NCI-H2081 treated with DMSO at 0.1 percent for 48 hours (cell line): ENCODE measurements at places on chromosomes 6 and 20.

DNA sequence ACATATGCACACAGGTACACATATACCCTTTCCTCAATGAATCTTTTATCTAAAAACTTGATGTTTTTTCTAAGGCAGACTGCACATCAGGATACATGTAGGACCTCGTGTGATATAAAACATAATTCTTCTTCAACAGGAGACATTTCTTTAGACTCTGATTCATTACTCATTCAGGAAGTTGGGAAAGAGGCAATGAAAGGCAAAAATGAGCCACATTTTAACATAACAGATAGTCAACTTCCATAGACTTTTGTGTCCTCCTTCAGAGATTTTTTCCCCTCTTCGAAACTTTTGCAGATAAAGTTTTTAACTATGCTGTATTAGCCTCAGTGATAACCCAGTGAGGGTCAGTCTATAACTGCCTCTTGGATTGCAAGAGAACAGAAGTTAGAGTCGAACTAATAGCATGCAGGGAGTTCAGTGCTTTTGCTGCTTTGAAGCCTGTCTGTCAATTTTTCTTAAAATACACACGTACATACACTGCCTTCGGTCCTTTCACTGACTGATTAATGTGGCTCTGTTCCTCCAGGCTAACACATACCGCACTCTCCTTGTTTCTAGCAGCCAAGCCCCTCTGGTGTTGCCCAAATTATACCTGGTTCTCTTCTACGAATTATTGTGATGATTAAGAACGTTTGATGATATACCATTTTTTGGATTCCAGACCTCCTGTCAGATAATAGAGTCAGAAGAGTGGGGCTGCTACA, 562.5 kb upstream of the MAP3K7 start:
- no peak for DNase-seq

DNA sequence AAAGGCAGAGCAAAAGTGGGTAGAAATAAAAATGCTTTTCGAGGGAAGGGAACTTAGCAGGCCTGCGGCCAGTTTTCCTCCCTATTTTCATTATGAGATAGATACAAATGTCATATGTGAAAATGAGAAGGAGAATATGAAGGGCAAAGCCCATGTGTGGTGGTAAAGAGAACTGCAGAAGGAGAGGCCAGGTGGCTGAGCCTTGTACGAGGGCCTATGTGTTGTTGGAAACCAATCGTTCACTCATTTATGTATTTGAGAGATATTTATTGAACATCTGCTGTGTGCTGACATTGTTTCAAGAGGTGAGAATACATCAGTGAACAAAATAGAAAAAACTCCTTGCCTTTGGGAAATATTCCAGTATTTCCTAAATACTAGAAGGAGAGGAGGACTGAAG, 147.7 kb downstream of the SH3BGRL2 start:
- no peak for DNase-seq

DNA sequence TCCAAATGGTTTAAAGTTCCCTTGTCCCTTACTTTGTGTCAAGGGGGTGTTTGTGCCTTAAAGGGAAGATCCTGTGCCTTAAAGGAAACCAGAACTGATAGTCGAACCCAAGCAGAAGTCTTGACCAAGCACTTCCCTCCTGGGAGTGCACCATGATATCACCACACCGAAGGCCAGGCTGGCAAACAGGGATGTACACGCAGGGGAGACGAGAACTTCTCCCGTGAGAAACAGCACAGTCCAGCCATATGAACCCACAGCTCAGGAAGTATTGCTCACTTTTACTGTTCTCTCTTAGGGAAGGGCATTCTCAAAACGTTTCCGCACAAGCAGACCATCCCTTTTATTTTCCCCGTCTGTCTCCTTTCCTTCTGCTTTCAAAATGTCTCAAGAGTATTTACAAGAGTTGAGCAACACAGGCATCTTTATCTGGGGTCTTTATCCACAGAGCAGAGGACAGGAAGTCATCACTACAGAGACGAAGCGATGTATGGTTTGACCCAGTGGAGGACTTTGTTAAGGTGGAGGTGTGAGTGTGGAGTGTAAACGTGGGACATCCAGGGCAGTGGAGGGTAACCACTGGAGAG, 12.8 kb upstream of the SERPINB1 start:
- DNase-seq = no peak

DNA sequence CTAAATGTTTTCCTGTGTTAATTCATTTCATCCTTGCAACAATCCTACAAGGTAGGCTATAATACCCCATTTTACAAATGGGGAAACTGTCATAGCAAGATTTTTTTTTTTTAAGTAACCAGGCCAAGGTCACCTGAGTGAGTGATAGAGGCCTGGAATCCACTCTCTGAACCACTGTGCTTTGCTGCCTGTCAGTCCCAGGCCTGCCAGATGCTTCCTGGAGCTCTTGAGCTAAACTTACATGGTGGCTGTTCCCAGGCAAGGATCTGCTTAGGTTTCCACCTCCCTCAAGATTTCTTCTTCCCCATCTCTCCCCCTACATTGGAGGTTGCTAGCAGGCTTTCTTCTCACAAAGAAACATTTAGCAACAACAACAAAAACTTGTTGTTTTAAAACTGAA, 32.7 kb upstream of the RNF8 start:
- DNase-seq = no peak

DNA sequence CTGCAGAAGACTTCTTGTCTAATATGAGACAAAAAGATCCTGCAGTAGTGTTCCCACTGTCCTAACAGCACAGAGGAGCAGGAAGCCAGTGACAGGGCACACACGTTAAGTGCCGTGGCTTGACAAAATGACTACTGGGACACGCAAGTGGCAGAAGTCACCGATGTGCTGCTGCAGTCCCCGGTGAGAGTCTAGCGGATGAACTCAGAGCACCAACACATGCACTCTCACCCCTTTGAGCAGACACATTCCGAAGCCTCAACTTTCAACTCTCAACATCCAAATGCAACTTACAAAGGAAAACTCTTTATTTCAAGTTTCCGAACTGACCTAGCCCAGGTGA, 898 bp downstream of the LAMA4 start:
- no peak for DNase-seq

- no peak for DNase-seq
Measured at GRCh38 chr20:44759595-44759994, 13.9 kb downstream of the KCNK15 start.

- no peak for DNase-seq
Measured at GRCh38 chr6:43505718-43506117, 4.4 kb downstream of the LRRC73 start.

DNA sequence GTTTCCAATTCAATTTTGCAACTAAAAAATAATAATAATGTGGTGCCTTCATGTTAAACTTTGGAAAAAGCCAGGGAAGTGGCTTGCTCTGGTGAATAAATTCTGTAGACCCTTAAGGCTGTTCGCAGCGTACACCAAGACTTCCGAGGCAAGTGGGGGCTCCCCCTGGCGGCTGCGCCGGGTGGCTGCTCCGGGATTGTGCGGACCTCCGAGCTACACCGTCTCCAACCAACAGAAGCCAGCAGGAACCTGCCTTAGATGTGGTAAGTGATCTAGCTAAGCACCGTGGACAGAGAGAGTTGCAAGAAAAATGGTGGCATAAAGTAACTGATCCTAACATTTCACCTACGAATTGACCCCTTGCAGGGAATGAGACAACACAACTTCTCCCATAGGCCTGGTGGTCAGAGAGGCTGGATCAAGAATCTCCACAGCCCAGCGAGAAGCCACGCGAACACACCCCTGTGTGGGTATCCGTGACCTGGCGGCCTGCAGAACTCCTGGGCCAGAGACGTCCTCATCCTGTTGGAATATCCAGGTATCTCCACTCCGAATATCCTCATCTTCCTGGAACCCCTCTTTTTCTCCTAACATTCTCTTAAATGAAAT, 69.6 kb downstream of the TBXT start:
- DNase-seq = no peak

DNA sequence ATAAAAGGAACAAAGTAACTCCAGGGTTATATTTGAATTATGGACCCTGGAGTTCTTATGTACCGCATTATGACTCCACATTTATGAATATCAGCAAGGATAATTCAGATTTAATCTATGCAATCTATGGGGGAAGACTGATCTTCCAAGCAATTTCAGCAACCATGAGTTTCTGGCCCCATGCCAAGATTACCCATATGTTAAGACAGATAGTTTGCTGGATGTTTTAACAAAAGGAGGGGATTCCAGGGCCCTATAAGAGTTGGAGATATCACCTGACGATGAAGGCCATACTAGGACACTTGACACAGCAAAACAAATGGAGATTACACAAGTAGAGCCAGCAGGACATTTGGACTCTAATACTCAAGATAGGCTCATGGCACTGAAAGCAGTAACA, 45.9 kb upstream of the PLN start:
- no peak for DNase-seq

DNA sequence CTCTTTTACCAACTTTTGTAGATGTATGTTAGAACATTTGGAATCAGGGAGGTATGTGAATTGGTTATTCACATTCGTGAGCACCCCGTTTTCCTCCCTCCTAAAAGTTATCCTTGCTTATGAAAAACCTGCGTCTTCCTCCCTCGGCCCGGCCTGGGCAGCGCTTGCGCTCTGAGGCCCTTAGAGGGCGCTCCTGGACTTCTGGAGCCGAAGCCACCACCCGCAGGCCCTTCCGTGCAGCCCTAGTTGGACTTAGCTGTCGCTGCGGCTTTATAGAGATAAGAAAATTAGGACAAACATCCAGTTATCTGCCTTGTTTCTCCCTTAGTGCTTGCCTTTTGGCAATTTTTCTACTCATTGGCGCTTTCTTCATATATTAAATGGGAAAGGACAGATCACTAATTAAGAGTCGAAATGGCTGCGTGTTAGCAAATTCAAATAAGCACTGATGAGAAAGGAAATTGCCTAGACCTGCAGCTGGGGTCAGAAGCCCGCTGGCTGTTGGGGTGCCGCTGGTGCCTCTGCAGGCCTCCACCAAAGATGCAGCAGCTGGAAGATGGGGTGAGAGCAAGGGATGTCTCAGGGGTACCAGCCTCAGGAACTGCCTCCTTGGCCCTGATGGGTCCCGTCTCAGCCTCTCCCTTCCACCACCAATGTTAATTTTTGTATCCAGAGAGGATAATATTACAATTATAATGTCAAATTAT, 5.2 kb downstream of the FNDC1 start:
- no peak for DNase-seq

DNA sequence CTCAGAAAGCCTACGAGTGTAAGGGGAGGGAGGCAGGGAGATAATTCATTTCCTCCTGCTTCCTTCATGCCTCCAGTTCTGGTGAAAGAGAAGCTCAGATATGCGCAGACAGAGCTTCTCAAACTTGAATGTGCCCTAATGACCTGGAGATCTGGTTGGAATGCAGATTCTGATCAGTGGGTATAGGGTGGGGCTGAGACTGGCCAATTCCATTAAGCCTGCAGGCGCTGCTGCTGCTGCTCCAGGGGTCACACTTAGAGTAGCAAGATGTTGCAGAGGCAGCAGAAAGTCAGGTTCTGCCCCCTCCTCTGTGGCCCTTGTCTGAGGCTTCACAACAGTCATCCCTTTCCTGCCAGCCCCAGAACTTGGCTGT, 161.0 kb downstream of the DHX35 start:
- no peak for DNase-seq

DNA sequence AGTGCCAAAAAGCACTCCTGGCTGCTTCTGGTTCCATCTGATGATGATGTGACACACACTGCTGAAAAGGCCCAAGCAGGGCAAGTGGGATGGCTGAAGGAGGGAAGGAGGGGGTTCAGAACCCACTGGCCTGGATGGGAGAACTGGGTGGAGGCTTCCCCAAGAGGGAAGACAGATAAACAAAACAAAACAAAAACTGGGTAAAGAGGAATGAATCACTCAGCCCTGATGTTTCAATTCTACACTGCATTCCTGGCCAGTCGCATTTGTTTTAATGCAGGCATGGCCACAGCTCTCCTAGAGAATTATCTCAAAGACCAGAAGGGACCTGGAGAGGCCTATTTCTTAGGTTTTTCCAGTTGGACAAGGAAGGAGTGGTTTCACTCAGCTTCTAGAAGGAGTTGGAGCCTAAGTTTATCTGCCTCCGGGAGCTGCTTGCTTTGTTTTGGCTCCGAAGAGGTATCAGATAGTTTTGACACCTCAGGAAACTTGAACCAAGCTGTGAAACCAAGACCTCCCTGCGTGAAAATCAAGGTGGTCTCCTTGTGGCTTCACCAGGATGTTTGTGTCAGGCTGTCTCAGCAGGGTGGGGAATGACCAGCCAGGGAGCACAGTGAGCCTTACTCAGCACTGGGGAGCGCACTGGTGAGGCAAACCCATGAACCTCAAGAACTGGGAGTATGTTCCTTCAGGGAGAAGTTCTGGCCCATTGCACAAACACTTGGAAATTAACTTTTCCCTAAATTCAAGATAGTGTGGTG, 16.1 kb downstream of the TTPAL start:
- DNase-seq = no peak

GRCh38 chr6:98041921-98042320, 758.9 kb upstream of the MMS22L start:
- no peak for DNase-seq

DNA sequence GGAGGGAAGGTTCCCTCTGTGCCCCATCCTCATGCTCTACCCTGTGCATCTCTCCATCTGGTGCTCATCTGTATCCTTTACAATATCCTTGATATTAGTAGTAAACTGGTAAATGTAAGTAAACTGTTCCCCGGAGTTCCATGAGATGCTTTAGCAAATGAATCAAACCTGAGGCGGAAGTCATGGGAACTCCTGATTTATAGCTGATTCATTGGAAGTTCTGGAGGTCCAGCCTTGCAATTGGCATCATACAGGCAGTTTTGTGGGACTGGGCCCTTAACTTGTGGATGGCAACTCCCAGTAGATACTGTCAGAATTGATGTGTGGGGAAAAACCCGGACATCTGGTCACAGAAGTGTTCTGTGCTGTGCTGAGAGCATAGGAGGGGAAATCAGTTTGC, 11.2 kb upstream of the SLC22A2 start:
- no peak for DNase-seq

DNA sequence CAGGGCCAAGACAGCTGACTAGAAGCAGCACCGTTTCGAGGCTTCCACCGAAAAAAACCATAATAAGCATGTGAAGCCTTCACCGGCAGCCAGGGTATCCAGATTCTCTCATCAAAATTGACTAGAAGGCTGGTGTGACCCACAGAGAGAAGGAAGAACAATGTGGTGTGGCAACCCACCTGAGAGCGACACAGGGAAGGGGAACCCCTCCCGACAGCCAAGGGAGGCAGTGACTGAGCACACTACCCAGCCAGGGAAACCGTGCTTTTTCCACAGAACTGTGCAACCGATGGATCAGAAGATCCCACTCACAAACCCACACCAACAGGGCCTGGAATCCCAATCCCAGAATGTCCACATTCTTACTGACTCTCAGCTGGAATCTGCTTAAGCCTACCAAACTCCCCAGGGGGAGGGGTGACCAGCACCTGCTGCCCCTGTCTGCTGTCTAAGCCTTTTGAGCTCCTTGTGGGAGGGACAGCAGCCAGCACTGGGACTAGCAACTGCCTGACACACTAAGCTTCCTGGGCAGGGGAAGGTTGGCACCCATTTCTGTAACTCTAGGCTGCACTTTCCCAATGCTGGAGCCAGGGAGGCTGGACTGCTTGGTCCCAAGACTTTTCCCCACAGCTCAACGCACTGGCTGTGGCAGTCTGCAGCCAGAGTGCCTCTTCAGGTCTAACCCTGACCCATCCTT, 231.9 kb upstream of the FAM83B start:
- no peak for DNase-seq

GRCh38 chr6:38212116-38212515, 392.6 kb downstream of the ZFAND3 start:
- no peak for DNase-seq
